ENCODE measurements at places on chromosomes 2 and 18.

- H3K27me3 ChIP-seq: no peaks in the 10 kb centered on the region
- no peaks in the 10 kb centered on the region for H3K4me1 ChIP-seq
- no peaks in the 10 kb centered on the region for H3K36me3 ChIP-seq
- H3K4me3 ChIP-seq: no peak overlapping the region
- H3K27ac ChIP-seq: no peak overlapping the region
- no peak for ATAC-seq
These were observed 389.5 kb downstream of the RND3 start for GRCh38 chr2:150097901-150098531.

DNA sequence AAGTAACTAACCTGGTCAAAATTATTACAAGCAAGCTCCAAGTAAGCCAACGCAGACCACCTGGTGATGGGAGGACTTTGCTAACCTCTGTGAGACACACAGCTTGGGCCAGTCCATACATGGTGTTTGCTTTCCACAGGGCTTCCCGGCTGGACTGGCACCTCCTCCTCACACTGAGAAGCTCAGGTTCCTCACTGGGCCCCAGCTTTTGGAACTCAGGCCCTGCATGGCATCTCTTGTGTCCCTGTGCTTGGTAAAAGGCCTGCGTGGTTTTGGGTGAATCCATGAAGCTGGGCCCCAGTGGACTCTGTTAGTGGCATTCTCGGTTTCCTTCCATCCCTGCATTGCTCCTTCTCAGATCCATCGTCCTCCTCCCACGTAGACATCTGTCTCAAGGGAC is 123.4 kb downstream of the VAPA start:
- H3K4me3 ChIP-seq: no peak overlapping the region
- ATAC-seq: no peak
- no peak overlapping the region for H3K27ac ChIP-seq
- H3K27me3 ChIP-seq: no peaks in the 10 kb centered on the region

DNA sequence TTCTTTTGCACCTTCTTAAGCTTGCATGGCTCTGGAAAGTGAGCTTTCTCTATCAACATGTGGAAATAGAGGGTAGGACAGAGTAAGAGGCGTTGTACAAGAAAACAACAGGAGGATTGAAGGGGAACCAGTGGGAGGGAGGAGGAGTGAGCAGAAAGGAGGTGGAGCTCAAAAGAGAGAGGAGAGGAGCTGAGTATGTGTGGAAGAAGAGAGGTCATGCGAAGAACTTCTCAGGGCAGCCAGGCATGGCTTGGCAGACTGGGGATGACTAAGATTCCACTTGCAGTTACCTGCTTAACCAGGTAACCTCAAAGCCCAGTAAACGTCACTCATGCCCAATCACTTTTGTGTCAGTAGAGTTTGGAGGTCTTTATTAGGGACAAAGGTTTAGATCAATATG is 105.1 kb downstream of the BCL2L11 start:
- ATAC-seq: no peak
- H3K4me3 ChIP-seq: no peak overlapping the region
- no peaks in the 10 kb centered on the region for H3K36me3 ChIP-seq
- H3K27ac ChIP-seq: no peak overlapping the region
- H3K27me3 ChIP-seq: no peaks in the 10 kb centered on the region

- H3K27me3 ChIP-seq: no peaks in the 10 kb centered on the region
- no peaks in the 10 kb centered on the region for H3K36me3 ChIP-seq
- H3K4me1 ChIP-seq: no peaks in the 10 kb centered on the region
- no peak overlapping the region for H3K4me3 ChIP-seq
- no peak overlapping the region for H3K27ac ChIP-seq
These were observed 684.8 kb downstream of the SOCS6 start for GRCh38 chr18:70973626-70974025.

DNA sequence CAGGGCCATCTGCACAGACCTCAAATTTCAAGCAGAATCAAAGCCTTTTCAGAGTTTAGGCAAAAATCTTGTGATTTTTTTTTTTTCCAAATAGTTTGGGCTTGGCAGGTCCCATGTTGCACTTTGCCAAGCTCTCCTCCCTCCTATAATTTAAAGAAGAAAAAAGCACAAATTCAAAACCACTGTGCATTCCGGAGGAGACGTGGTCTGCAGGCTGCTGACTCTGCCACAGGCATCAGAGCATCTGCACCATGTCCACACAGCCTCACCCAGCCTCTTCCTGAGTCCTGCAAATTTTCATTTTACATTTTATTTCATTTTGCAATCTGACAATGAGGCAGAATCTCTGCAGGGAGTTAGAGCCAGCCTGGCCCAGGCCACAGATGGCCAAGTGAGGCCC is 15.7 kb upstream of the GPC1 start:
- H3K4me1 ChIP-seq: no peaks in the 10 kb centered on the region
- H3K27ac ChIP-seq: no peak overlapping the region
- H3K36me3 ChIP-seq: no peaks in the 10 kb centered on the region
- ATAC-seq: no peak

DNA sequence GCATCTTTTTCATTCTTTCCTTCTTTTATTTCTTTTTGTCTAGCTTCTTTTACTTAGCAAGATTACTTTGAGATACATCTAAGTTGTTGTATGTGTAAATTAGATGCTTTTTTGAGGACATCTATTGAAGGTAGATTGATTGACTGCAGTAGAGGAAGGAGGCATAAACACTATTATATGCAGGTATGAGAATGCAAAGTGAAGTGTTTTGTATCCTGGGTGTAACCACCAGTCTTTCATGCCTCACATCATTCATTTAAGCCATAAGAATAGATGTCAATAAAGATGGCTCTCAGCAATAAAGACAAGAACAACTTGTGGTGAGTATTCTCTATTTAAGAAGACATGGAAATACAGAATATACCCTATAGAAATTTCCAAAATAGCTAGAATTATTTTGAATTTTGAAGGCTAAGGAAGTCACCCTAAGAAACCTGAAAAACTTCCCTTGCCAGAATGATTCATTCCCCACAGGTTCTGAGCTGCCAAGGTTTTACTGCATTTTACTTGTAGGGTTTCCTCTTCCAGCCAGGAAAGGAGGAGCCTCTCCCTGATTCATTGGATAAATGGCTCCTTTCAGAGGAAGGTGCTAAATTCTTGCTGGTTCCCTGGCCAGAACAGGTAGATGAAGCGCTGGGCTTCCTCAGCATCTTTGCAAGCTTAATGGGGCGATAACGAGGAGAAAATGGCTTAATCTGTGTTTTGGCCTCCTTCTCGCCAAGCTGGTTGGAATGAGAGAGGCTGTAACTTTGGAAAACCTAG is 279.8 kb upstream of the SLC14A2 start:
- ATAC-seq: no peak
- H3K4me1 ChIP-seq: peaks cover 8% of the 10 kb centered on the region
- H3K27me3 ChIP-seq: no peaks in the 10 kb centered on the region
- H3K4me3 ChIP-seq: no peak overlapping the region
- no peak overlapping the region for H3K27ac ChIP-seq
- H3K36me3 ChIP-seq: no peaks in the 10 kb centered on the region

GRCh38 chr2:79977792-79978191 is 326.8 kb downstream of the LRRTM1 start:
- H3K27ac ChIP-seq: no peak overlapping the region
- no peak for ATAC-seq
- H3K4me3 ChIP-seq: no peak overlapping the region
- H3K4me1 ChIP-seq: no peaks in the 10 kb centered on the region

GRCh38 chr2:29759360-29759759 is 162.0 kb downstream of the ALK start:
- H3K4me1 ChIP-seq: no peaks in the 10 kb centered on the region
- no peak for ATAC-seq
- no peak overlapping the region for H3K4me3 ChIP-seq
